Activated CD8-positive, alpha-beta memory T cell treated with anti-CD3 and anti-CD28 coated beads for 1 hour (primary cell): ENCODE measurements at places on chromosomes 11 and 22.

DNA sequence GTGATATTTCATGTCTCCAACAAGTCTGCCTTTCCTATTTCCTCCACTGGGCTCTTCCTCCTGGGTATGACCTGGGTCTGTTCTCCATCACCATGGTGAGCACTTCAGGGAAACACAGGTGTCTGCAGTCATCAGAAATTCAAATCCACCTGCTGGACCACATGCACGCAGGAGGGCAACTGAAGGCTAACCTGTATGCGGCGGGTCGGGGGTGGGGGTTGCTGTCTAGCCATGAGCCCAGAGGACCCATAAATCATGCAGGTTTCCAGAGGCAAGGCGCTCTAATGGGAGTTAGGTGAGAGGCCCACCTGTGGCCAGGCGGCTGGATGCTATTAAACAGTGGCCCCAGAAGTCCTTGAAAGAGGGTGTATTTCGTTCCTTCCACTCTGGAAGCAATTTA, 11.1 kb upstream of the PAMR1 start:
- no peak for DNase-seq

DNA sequence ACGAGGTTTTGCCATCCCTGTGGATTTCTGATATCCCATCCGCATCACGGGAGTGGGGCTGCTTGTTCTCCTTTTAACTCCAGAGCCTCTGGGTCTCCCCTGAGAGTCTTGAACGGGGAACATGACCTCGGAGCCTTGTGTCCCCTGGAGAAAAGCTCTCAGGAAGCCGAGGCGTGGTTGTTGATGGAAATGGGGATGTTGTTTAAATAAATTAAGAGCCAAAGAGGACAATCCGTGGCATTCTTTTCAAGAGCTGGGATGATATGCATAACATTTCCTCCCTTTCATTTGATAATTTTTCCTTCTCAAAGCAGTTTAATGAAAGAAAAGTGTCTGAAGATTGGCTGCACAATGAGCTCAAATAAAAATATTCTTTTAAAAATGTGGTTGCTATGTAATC, 14.2 kb downstream of the TSPAN18 start:
- DNase-seq = no peak

DNA sequence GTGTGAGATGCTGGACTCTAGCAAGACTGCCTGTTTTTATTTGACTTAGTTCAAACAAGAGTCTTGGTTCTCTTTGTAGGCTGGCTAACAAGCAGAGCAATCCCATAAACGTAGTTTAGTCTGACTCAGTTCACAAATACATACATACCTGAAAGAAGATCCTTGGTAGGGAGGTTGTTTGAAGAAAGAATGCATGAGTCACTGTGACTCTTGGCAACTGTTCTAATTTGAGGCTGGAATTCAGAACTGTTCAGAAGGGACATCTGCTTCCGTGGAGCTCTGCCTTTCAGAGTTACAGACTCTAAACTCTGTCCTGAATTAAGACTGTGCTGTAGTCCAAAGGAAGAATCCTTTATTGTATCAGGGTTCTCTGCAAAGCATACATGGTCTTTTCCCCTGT, 32.2 kb downstream of the C2CD3 start:
- DNase-seq = no peak

GRCh38 chr22:39502109-39502788, at the start of gene MIEF1:
MIEF1 (plus strand) TSS chr22:39502290; CDS start chr22:39511295, 9,005 bp downstream.
- peak; percentile 81 for DNase-seq

GRCh38 chr22:32023251-32023827, 19.7 kb upstream of the SLC5A1 start:
- no peak for DNase-seq

- DNase-seq = no peak
Observed at GRCh38 chr22:33110562-33111163, 52.5 kb upstream of the SYN3 start.

- DNase-seq = no peak
Observed at GRCh38 chr11:78573681-78574080, 983 bp downstream of the NARS2 start.

- no peak for DNase-seq
Observed at GRCh38 chr11:69894648-69895047, 75.4 kb upstream of the FGF3 start.

DNA sequence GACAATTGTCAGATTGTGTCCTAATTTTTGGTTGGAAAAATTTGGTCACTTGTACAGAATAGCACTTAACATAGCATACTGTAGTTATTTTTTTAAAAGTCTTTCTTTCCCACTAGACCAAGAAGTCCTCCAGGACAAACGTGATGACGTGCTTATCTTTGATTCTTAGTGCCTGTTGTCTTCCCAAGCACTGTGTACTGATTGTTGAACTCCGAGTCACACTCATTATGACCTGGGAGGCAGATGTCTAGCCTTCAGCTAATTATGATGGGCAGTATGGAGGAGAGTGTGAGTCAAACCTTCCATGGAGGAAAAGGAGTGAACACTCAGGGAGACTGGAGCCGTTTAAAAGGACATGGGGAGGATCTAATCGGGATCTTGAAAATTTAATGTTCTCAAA, 119.8 kb downstream of the SPON1 start:
- no peak for DNase-seq

DNA sequence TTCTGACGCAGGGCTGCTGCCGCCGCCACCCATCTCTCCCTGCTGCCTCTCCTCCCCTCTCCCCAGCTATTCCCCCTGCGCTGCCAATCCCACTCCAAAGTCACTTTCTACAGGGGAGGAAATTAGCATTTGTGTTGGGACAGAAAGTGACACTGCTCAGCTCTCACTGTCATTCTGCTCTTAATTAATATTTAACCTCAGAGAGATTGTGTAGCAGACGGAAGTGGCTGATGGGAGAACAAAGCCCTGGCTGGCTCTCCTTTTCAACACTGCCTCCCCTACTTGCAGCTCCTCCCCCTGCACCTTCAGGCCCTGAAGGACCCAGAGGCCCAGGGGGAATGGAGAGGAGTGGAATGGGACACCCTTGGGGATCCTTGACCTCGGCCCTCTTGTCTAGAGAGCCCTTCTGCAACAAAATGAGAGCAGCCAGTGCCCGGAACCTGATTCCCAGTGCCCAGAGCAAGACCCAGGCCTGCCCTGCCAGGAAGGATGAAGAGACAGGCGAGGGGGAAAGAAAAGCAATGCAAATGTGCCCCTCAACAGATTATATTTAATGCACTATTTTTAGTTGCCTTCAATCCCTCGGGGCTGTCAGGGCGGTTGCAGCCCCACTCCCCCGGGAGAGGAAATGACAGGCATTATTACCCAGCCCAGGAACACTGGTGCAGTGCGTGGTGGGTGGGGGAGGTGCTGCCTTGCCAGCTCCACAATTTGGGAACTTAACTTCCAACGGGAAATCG, 14.6 kb upstream of the NRGN start:
- DNase-seq = no peak

GRCh38 chr11:70942593-70942992, 309.8 kb downstream of the SHANK2 start:
- DNase-seq = no peak

GRCh38 chr11:128767591-128768001, 73.7 kb downstream of the FLI1 start:
- no peak for DNase-seq

GRCh38 chr11:103904324-103904667, 132.1 kb upstream of the DDI1 start:
- no peak for DNase-seq

- DNase-seq = no peak
Observed at GRCh38 chr11:8988329-8989234, 15.2 kb downstream of the NRIP3 start.

GRCh38 chr11:620935-621814, 3.6 kb downstream of the CDHR5 start:
- no peak for DNase-seq

DNA sequence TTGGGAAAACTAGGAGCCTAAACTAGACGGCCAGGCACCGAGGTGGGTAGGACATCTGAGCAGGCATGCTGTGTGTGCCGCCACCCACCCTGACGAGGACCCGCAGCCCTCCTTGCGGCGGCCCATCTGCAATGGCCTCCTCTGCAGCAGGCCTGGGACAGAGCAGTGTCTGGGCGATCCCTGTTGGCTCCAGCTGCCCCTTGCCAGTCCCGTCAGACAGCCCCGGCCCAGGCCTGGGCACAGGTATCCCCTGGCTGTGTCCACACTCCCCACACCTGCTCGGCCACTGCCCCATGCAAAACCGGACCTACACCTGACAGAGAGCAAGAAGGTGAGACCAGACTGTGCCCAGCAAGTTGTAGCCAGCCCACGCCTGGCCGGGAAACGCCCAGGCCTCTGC, 38.7 kb upstream of the GNB1L start:
- no peak for DNase-seq

- no peak for DNase-seq
Observed at GRCh38 chr11:106695506-106695905, 322.8 kb downstream of the GUCY1A2 start.

- DNase-seq = no peak
Observed at GRCh38 chr22:22841598-22841997, 46.0 kb upstream of the IGLL5 start.

GRCh38 chr11:13834463-13834862, 128.1 kb upstream of the SPON1 start:
- no peak for DNase-seq

DNA sequence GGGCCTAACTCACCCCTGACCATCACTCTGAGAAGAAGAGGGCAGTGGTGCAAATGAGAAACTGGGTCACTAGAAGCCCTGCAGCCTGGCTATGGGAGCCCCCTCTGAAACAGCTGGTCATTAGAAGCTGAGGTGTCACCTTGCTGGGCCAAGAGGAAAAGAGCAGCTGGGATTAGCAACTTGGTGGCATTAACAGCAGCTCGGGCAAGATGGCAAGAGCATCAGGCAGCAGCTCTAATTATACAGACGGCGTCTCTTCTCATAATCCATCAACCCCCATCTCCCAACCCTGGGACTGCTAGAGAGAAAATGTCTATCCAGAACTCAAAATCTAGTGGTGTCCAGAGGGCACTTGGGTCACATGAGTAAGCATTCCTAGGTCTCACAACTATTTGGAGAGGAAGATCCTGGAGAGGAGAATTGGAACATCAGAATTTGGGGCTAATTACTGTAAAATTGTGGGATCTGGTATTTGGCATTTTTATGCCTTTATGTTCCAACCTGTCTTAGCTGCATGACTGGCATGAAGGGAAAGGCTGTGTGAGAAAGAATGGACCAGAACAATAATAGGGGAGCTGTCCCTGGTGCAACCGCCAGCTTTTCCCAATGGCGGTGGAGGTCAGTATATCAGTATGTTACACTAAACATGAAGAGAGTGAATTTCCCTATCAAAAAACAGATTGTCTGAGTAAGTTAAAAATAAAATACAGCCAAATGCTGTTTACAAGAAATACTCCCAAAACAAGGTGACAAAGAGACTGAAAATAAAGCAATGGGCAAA, 7.6 kb upstream of the LMO1 start:
- DNase-seq = no peak

DNA sequence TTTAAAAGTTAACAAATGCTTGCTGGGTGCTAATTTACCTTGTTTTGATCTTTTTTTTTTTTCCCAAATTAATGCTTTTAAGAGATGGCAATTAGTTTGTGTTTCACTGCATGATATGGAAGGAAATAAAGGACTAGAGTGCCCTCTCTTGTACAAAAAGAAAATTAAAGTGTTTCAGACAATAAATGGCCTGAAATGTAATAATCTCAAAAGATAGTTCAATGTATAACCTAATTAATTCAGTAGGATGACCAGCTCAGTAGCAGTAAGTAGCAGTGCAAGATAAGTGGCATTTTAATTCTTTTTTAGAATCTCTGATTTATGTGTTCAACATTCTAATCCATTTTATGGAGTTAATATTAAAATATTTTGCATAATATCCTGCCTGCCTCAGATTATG, 39.9 kb upstream of the MYO18B start:
- DNase-seq = no peak

GRCh38 chr11:27894552-27894951, 194.3 kb upstream of the BDNF start:
- DNase-seq = no peak

- DNase-seq = no peak
Observed at GRCh38 chr11:128645968-128646367, 47.9 kb upstream of the FLI1 start.

DNA sequence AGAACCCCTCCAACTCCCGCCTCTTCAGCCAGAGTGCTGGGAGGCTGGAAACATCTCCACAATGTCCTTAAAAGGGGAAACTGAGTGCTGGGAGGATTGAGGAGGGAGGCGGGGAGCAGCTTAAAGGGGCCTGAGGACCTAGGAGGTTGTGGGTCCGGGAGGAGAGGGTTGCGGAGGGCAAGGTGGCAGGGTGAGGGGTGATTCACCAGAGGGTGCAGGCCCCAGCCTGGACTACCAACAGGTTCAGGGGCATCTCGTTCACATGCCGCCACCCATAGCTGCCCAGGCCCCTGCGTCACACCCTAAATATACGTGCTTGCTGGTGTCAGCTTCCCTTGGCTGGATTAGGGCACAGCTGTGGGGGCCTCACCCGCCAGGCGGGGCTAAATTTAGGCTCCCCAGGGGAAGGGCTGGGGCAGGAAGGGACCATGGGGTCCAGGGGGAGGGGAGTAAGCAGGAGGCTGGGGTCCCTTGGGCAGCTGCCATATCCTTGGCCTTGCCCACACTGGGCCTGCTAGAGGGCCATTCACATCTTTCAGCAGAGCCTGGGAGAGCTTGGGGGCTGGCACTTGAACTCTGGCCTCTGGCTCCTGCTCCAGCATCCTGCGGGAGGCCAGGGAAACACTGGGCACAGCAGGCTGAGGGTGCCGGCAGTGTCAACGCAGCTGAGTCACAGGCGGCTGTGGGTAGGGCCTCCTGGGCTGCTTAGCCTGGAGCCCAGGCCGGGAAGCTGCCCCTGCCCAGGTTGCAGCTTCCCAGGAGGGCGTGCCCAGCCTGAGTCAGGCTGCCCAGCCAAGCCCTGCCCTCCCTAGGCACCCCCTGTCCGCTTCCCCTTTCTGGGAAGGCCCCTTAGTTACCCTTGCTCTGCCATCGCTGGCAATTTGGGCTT, 1.3 kb downstream of the EHBP1L1 start:
- no peak for DNase-seq

- no peak for DNase-seq
Observed at GRCh38 chr22:32518381-32518780, 43.8 kb downstream of the FBXO7 start.

DNA sequence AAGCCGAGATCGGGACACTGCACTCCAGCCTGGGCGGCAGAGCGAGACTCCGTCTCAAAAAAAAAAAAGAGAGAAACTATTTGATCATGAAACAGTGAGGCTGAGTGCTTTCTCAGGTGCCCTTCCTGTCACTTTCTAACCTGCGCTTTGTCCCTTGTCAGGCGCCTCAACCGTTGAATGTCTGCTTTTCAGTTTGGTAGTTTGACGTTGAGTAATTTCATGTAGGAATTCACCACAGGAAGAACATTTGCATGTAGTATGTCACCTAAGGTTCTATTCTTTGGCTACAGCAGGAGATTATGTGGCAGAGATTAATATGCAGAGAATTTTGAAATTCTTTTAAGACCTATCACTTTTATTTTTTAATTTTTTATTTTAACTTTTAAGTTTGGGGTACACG, 57.2 kb downstream of the PPFIA1 start:
- no peak for DNase-seq

DNA sequence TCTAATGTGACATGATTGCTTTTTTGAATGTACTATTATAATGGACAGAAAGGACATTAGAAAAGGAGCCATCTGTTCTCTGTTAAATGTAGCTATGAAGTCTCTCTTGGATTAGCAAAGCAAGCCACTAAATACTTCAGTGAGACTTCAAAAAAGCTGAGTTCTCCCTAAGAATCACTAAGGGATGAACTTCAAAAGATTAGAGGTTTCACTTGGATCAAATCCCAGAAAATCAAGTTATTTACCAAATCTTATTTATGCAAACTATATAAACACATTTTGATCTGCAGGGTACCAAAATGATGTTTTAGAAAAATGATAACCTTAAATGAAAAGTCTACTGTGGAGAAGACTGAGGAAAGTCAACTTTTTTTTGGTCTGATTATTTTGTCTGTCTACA, 82.1 kb upstream of the MTMR2 start:
- DNase-seq = no peak

- DNase-seq = no peak
Observed at GRCh38 chr22:44543362-44543761, 45.3 kb upstream of the RTL6 start.
